ENCODE measurements at places on chromosomes 1 and 21. TPM values are rescaled to one million over a fixed set of nuclear protein-coding genes. Genes with fewer than 3 reads are reported as not detected.

DNA sequence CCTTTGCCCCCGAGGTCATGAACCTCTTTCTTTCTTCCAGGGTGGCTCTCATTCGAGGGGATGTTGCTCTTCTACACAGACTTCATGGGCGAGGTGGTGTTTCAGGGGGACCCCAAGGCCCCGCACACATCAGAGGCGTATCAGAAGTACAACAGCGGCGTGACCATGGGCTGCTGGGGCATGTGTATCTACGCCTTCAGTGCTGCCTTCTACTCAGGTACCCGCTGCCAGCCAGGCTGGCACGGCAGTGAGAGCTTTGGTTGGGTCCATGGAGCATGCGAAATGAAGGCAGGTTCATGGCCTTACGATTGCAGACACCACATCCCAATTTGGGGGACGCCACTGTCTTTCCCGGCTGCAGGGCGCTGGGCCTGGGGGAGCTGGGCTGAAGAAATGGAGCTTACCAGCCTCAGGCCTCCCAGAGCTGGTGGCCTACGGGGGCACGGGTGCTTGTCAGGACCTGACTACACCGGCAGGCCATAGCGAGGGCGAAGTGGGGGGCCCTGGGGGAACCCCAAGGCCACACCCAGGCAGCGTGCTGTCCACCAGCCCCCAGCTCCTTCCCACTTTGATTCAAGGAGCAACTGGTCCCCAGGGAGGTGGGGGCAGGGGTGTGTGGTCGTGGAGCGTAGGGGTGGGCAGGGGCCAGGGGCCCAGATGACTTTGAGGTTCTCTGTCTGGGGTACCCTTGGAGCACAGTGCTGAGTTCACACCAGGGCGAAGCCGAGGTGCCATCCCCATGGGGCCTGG, 20.0 kb downstream of the SLC45A1 start:
- no peak for DNase-seq

DNA sequence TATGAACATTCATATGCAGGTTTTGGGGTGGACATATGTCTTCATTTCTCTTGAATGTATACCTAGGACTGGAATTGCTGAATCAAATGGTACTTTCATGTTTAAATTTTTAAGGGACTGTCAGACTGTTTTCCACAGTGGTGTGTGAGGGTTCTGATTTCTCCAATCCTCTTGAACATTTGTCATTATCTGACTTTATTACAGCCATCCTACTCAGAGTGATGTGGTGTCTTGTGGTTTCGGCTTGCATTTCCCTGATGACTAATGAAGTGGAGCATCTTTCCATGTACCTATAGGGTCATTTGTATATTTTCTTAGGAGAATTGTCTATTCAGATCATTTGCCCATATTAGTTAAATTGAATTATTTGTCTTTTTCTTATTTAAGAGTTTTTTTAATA, 35.4 kb upstream of the ZNF281 start:
- no peak for DNase-seq

DNA sequence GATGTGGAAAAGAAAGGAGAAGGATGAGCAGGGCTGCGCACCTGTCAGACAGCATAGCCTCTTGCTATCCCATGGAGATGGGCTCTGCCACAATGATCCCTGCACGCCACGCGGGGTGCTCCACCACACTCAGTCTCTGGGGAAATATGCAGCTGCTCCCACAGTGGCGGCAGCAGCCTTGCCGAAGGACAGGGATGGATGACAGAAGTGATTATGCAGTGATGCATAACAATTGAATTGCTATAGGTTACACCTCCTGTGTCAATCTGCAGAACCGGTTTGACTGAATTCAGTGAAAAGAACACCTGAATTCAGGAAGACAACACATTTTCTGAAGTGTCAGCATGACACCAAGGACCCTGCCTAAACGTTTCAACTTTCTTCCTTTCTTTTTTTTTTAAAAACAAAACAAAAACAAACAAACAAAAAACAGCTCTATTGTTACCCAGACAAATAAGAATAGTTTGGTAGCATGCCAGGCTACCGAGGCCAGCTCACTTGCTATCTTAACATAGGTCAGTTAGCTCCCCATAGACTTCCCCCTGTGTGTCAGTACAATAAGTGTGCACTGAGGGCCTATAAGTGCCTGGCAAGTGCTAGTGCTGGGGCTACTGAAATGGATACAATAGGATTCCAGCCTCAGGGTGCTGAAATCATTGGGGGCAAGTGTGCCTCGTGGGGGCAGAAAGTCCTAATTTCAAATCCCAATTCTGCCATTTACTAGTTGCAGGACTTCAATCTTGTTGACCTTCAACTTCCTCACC, 127.6 kb upstream of the LMO4 start:
- no peak for DNase-seq

- no peak for DNase-seq
These were observed 277.4 kb upstream of the LRRC7 start for GRCh38 chr1:69290291-69290690.

DYNLT5 gene
- 15.1 TPM for total RNA-seq

GRCh38 chr1:188170411-188170810, 1341.7 kb downstream of the PLA2G4A start:
- DNase-seq: no peak

GRCh38 chr1:18805925-18806849, 53.3 kb downstream of the TAS1R2 start:
- no peak for DNase-seq

GRCh38 chr1:205923651-205924459, 19.4 kb downstream of the SLC26A9 start:
- DNase-seq: no peak
